AG04450 (cell line): ENCODE measurements at places on chromosomes 12 and 14. TPM values are rescaled to one million over a fixed set of nuclear protein-coding genes. Genes with fewer than 3 reads are reported as not detected.

The CISTR gene
- polyA plus RNA-seq, result not detected in 2 replicates

The PTPRQ gene
- polyA plus RNA-seq, result 0.76 and 1.1 TPM in 2 replicates

DNA sequence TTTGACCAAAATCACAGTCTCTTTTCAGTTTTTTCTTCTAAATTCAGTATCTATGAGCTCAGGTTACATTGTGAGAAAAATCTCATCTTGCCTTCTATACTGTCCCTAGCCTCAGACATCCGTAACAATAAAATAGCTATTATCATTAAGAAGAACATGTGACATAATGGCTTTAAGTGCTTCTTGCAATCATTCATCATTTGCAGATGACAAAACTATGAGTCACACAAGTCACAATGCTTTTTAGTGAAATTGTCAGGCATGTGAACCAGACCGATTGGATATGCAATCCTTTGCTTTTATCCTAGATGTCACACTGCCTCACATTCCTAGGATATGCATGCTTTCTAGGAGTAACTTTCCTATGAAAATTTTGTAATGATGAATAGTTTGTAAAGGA is 313.1 kb downstream of the SLC6A15 start:
- DNase-seq, result no peak

- no peak for DNase-seq
Observed at GRCh38 chr12:123931686-123932321, 40.8 kb downstream of the CCDC92 start.

- no peak for DNase-seq
Observed at GRCh38 chr14:100802766-100803165, 23.2 kb upstream of the MEG3 start.

DNA sequence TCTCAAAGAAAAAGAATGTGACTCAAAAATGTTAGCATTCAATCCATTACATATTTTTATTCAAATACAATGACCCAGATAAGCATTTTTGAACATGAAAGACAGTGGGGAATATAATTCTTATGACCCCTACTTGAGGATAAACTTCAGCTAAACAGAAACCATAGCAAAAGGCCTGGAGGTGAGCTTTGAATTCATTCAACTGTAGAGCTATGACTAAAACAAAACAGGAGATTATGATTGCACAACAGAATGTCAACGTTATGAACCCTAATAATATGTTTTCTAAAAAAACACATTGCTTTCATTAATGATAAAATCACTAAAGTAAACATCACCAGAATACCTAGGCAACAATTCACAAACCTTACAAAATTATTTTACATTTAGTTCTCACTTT is 27.8 kb downstream of the EFCAB11 start:
- DNase-seq, result no peak

The FOXA1 gene
- 0.07 and 0.17 TPM in 2 replicates for polyA plus RNA-seq
